ENCODE measurements at places on chromosomes 3 and 15. TPM values are rescaled to one million over a fixed set of nuclear protein-coding genes. Genes with fewer than 3 reads are reported as not detected.
A peak's percentile ranks its signal among the peaks of the same experiment; 100 is the strongest.

CYB561D2 gene
- polyA plus RNA-seq, result 8.4 TPM

PLAAT1 gene
- polyA plus RNA-seq, result 18.9 TPM

FBN1 gene
- 162 TPM for polyA plus RNA-seq

DNA sequence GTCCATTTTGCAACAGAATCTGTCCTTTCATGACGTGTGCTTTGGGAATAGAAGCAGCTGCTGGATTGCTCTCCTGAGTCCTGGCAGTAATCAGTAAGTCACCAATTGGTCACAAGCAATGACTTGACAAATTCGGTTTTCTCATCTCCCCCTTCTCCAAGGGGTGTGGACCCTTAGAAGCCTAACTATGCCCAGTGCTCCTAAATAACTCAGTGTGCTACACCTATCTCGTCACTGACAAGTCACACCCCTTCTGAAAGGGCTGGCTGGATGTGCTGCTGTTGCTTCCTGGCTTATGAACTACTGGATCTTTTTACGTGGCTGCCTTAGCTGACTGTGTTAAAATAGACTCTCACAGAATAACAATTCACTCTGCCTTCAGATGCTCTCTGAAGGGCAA lies 1351.5 kb downstream of the ZPLD1 start:
- peak; percentile 11 for DNase-seq

GRCh38 chr15:95410757-95411156 lies 919.7 kb upstream of the NR2F2 start:
- no peak for DNase-seq

HCN4 gene
- not detected for polyA plus RNA-seq

DNA sequence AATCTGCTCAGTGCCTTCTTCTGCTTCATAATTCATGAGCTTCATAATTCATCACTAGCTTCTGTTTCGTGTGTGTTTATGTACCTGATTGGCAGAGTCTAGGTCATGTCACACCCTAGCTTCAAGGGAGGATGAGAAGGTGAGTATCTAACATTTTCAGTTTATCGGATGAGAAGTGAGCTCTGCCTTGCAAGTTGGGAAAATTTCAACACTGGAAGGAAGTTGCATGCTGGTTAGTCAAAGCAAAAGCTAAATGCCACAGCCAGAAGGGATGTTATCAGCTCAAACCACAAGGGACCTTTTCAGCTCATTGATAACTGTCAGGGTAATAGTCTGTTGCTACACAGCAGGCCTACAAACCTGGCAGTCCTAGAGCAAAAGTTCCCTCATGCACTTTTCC lies 7.3 kb upstream of the TNFSF10 start:
- DNase-seq, result no peak

AADACL2 gene
- not detected for polyA plus RNA-seq

ITGB5 gene
- 30.6 TPM for polyA plus RNA-seq

CCK gene
- polyA plus RNA-seq, result 17.7 TPM

GATM gene
- polyA plus RNA-seq, result 268 TPM

- no peak for DNase-seq
These were observed 51.7 kb downstream of the UBP1 start for GRCh38 chr3:33388374-33389100.

SPINK8 gene
- polyA plus RNA-seq, result not detected

UBA3 gene
- polyA plus RNA-seq, result 47.5 TPM

DNA sequence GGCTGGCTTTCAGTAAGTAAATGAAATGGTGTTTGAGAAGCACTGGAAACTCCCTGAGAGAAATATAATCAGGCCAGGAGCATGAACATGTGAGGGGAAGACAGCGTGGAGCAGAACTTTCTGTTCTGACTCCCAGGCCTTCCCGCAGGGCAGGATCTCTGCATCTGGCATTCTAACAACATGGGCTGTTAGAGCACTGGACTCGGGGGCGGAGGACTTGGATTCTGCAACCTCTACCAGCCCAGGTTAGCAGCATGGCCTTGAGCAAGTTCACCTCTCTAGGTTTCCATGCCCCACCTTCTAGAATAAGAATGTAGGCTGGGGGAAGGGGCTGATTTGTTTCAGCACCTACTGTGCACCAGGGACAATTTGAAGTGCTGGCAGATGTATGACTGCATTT lies 12.5 kb upstream of the BFSP2 start:
- no peak for DNase-seq

- DNase-seq, result no peak
These were observed 51.1 kb upstream of the CD200R1L start for GRCh38 chr3:112897791-112898190.

GRCh38 chr3:13215940-13216546 lies 142.8 kb upstream of the IQSEC1 start:
- DNase-seq, result no peak

GRCh38 chr3:78516937-78517336 lies 1250.9 kb downstream of the ROBO1 start:
- no peak for DNase-seq

- no peak for DNase-seq
These were observed 5.2 kb downstream of the CDHR4 start for GRCh38 chr3:49794431-49794830.

TLR9 gene
- polyA plus RNA-seq, result not detected

DNA sequence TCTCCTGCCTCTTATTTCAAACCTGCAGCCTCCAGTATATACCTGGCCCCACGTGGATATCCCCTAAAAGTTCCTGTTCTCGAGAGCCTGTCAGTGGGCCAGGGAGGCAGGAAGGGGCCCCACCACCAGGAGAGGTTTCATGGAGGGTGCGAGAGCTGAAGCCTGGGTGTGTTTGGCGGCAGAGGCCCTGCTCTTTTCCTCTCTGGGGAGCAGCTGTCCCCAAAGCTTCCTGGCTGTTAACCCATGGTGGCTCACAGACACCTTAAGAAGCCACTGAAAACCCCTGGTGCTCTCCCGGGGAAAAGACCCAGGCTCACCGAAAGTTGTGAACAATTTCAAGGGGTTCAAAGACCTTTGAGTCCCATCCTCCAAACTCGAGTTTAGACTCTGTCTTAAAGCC lies 1.1 kb downstream of the PRRT3 start:
- DNase-seq, result no peak

NPRL2 gene
- polyA plus RNA-seq, result 21.4 TPM

DNA sequence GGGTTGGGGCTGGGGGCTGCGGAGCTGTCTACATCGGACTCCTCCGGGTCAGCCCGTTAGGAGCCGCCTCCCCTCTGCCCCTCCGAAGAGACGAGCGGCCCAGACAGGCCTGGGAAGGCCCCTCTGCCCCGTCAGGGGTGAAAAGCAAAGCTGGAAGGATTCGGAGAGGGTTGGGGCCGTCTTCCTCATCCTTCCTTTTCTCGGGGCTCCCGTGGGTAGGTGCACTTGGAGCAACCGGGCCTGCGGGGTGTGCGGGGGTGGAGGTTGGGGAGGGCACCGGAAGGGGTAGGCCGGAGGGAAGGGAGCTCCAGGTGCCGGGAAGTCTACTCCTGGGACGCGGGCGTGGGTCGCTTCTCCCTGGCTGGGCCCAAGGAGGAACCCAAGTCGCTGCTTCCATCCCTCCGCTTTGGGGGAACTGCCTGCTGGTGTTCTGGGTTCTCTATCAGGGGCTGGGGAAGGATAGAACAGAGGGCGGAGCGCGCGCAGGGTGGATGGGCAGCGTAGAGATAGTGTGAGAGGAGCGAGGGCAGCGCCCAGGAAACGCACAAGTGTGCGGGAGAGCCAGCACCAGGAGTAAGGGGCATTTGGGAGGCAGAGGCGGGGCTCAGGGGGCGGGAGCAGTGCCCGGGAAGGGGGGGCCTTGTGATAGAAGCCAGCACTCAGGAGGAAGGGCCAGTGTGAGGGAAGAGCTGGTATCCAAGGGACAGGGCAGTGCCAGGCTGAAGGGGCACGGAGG lies 590 bp downstream of the POLR2H start:
- DNase-seq, result no peak

CHRNA7 gene
- polyA plus RNA-seq, result 1.6 TPM

GRK7 gene
- not detected for polyA plus RNA-seq

DNA sequence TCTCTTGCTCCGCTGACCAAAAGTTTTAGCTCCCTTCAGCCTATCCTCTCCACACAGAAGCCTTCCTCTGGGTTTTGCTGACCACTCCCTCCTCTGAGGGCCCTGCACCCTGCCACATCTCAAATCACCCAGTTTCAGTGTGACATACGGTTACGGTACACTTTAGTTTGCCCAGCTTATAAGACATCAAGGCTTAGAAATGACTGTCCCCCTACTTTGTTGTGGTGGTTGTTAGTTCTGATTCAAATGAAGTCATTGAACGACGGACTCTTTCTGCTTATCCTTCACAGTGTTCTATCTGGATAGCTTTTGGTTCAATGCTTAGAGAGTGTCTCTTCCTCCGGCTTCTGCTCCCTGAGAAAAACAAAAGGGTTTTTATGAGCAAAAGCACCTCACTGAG lies 68.0 kb upstream of the NDUFB4 start:
- DNase-seq, result no peak

P2RY13 gene
- polyA plus RNA-seq, result 0.38 TPM

GRCh38 chr3:33030802-33031201 lies 66.1 kb downstream of the GLB1 start:
- DNase-seq, result no peak

- peak; percentile 36 for DNase-seq
These were observed 6.3 kb downstream of the ACAA1 start for GRCh38 chr3:38130631-38131065.

DNA sequence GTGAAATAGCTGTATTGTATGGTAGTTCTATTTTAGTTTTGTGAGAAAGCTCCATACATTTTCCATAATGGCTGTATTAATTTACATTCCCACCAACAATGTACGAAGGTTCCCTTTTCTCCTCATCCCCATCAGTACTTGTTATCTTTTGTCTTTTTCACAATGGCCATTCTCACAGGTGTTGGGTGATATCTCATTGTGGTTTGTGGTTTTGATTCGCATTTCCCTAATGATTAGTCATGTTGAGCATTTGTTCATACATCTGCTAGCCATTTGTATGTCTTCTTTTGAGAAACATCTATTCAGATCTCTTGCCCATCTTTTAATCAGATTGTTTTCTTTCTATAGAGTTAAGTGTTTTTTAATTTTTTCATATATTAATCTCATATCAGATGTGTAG lies 931.9 kb downstream of the IGSF11 start:
- DNase-seq, result no peak

DNA sequence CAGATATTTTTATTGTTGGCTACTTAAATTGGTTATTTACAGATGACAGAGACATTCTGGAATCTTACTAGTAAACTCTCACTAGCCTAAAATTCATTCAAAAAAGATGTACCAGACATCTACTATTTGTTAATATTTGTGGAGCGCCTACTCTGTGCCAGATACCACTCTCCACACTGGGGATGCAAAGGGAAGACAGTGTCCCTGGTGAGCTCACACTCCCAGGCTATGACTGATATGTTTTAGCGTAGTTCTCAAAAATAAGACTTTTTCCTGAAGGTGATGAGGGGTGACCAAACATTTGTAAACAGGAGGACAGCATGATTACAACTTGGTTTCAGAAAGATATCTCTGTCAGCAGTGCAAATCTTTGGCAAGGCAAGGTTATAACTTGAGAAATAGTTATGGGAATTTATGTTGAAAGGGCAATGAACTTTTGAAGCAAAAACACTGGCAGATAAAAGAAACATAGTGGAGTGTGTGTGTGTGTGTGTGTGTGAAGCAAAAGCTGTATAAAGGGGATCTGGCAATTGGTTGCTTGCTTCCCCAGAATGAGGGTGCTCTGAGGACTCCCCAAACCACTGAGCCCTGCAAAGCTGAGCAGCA lies 51.2 kb downstream of the HACD2 start:
- no peak for DNase-seq

GRCh38 chr3:127143172-127143571 lies 49.8 kb upstream of the PRR23E start:
- DNase-seq, result no peak

PLSCR2 gene
- 0.28 TPM for polyA plus RNA-seq

DNAJA4 gene
- 82.6 TPM for polyA plus RNA-seq

DNA sequence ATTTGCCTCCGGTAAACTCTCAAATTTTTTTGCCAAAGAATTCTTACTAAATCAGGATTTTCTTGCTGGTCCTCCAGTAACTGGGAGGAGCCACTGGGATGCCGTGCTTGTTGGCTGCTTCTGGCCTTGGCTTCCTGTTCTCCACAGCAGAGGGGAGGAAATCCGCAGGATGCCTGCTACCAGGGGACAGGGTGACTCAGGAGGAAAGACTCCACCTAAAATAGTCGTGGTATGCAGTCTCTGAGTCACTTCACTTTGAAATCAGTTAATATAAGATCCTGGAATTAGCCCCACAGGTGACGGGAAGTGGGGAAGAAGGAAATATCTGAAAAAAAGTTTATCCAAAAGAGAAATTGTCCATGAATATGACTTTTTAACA lies 6.5 kb upstream of the TM4SF18 start:
- peak; percentile 77 for DNase-seq

DNA sequence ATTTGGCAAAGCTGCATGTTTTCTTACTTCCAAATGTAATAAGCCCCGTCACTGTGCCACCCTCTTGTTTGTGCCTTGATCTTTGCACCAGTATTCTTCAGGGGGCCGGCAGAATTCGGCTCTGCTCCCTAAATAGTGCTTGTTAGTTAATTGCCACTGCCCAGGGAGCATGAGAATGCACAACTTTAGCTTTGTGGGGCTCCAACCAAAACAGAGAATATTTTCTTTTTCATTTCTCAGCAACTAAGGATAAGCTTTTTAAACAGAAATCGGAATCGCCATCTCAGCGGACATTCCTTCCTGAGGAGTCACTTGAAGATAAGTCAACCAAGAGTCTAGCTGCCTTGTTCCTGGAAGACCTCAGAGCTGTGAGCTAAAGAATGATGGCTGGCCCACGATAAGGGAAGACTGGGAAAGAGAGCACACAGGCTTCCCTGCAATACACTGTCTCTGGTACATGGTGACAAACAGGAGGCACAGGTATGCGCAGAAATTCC lies 106.0 kb downstream of the LRIG1 start:
- no peak for DNase-seq

GRCh38 chr3:180594631-180595558 lies 7.1 kb upstream of the TTC14 start:
- peak; percentile 12 for DNase-seq

GRCh38 chr15:81113861-81114291 lies 20.2 kb upstream of the CFAP161 start:
- no peak for DNase-seq

- DNase-seq, result no peak
These were observed 15.5 kb downstream of the ZIC4 start for GRCh38 chr3:147390589-147391569.

- no peak for DNase-seq
These were observed 62.8 kb downstream of the ISG20 start for GRCh38 chr15:88701561-88702095.

SNRPA1 gene
- 41.1 TPM for polyA plus RNA-seq
